C1 segment of cervical spinal cord (tissue), 14 donors: ENCODE measurements at places on chromosomes 6 and 20.

DNA sequence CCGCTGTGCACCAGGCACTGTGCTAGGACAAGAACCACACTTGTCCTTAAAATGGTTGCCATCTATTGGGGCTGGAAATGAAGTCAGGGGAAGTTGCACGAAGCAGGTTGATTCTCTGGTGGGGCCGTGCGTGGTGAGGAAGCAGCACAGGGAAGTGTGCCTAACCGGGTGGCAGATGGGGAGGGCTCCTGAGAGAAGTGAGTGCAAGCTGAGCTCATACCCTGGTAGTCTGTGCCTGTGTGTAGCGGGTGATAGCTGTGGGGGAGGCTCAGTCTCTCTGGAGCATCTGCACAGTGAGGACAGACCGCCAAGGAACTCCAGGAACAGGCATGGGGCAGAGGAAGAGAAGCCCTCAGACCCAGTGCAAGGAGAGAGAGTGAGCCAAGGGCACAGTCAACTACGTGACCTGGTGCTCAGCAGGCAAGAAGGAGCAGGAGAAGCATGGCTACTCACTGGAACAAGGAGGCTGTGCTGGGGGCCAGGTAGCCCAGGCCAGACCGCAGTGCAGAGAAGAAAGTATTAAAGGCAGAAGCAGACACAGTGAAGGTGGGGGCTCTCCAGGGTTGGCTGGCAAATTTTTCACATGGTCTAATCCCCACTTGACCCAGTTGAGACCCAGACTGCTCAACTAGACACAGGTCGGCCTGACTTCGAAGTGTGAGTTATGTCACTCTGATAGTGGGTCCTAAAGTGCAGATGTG is 155.0 kb downstream of the CDH26 start:
- DNase-seq = no peak

DNA sequence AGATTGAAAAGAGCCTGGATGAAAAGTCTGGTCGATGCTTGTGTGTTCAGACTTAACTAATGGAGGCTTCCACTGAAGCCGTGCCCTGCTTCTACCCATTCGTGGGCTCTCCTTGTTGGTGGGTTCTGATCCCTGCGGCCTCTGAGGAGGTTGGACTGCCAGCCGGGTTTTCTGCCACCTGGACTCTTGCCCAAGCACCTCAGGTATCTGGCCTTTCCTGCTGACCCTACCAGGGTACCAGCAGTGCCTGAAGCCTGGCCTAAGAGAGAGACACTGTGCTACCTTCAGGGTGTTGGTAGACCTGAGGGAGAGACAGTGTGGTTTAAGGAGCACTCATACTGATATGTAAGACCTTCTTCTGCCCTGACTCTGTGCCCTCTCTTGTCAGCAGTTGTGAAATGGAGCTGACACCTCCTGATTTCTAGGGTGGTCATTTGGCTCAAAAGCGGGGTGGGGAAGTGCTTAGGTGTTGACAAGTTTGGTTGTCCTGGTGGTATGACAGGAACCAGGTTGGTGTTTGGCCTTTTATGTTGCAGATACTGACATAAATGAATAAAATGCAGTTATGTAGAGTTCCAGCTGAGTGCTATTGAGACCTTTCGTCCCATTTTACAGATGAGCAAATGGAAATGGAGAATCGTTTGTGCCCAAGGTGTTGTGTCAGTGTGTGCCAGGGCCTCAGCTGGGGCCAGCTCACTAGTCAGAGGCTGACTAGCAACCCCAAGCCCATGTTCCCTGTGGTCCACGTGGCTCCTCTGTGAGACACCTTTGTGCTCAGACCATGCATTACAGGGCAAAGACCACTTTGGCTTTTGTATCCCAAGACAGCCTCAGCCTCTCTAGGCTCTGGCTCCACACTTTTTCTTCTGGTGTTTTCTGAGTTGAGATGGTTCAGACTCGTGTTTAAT is 3.1 kb downstream of the PLCG1 start:
- DNase-seq = no peak

DNA sequence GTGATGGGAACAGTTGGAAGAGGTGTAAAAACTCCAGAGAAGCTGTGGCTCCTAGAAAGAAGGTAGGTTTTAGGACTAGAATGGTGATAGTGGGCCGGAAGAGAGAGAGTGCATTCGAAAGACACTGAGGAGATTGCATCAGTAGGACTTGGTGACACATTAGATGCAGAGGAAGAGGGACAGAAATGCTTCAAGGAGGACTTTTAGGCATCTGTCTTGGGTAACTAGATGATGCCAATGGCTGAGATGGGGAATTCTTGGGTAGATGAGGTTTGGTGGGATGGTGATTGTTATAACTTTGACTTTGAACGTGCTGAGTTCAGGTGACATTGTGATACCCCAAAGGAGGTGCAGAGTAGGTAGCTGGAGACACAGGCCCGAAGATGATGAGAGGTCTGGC is 196.5 kb downstream of the GMPR start:
- DNase-seq = no peak

- no peak for DNase-seq
These were observed 554.8 kb downstream of the DHX35 start for GRCh38 chr20:39516964-39517363.

GRCh38 chr6:170443151-170443662 is 109.9 kb downstream of the PSMB1 start:
- no peak for DNase-seq

DNA sequence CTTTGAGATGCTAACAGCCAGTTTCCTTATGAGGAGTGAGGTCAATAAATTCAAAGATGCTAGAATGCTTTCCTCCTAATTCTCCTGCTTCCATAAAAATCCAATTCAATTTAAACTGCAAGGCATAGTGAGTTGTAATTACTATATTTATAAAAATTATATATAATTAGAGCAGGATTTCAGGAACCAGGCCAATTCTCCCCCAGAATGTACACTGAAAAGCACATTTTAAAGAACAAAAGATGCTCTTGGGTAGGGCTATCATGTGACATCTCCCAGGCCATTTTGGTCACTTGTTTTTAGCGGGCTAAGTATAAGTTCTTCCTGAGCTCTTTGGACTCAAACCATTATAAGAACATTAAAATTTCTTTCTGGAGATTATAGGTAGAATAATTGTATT is 195.7 kb upstream of the KCNG1 start:
- DNase-seq = no peak

DNA sequence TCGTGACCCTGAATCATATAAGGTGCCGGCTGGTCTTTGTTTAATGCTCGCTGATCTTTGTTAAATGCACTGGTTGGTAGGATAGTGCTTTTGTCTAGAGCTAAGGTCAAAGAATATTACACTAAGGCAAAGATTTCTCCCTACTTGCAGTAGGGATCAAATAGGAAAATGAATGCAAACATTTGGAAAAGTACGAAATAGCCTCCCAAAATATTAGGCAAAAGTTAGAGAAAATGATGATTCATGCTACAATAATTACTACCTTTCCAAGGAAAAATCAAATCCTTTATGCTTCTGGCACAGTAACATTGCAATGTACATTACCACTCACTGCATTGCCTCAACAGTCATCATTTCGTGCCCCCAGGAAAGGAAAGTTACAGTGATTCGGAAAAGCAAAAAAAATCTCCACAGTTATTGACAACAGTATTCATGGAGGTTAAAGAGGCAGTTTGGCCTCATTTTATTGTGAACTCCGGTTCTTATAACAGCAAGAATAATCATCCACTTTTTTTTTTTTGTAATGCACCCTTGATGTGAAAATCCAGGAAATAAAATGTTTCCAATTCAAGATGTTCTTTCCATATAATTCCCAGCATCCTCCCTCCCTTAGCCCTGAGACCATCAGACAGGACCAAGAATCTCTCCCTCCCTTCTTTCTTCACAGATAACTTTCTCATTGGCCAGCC is 61.7 kb upstream of the ZMYND8 start:
- DNase-seq = no peak

DNA sequence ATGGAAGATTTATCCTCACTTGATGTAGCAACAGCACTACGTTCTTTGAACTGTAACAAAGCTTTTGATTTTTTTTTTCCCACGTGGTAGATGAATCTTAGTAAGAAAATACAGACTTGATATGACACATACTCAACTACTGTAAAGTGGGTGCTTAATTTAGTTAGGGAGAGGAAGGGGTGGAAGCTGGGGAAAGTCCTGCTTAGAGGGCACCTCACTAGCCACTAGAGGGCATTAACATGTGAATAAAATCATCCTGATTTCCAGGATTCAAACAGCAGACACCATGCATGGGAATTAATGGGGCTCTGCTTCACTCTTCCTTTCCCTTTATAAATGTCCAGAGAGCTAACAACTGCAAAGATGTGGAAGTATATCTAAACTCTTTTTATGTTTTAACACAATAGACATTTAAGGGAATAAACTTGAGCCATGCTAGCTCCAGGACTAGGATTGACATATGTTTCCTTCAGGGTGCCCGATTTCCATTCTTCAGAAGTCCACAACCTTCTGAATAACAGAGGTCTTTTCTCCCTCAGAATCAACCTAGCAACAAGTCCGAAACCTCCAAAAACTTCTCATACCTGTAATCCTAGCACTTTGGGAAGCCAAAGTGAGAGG is 250.1 kb downstream of the ATXN1 start:
- DNase-seq = no peak

GRCh38 chr6:154791556-154792317 is 58.5 kb downstream of the SCAF8 start:
- no peak for DNase-seq

GRCh38 chr20:36153736-36154699 is 522 bp upstream of the EPB41L1 start:
- peak; percentile 76 for DNase-seq

- DNase-seq = no peak
These were observed 13.6 kb downstream of the IL17F start for GRCh38 chr6:52230685-52231084.

DNA sequence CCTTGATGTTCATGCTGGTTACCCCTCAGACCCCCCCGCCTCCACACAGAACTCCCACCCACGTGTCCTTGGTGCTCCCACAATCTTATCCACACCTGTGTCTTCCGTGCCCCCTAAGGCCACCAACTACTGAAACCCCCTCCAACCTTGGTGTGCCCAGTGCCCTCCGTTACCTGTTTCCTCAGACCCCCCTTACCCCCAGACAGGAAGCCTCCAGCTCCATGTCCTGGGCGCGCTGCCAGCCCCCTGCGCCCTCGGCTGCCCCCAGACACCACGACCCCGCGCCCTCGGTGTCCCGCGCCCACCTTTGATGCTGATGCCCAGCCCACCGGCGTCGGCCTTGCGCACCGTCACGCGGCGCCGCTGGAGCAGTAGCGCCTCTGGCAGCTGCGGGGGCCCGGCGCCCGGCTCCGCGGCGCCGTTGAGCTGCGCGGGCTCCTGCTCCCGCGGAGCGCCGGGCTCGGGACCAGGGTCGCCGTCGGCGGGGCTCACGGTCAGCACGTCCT is 504 bp downstream of the SNTA1 start:
- DNase-seq = no peak

DNA sequence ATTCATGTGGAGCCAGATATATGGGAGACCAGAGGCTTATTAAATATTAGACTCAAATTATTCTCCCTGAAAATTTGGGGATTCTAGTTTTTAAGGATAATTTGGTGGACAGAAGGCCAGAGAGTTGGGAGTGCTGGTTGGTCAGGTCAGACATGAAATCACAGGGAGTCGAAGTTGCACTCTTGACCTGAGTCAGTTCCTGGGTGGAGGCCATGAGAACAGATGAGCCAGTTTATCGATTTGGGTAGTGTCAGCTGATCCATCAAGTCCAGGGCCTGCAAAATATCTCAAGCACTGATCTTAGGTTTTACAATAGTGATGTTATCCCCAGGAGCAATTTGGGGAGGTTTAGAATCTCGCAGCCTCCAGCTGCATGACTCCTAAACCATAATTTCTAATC is 563.5 kb upstream of the NRSN1 start:
- DNase-seq = no peak

DNA sequence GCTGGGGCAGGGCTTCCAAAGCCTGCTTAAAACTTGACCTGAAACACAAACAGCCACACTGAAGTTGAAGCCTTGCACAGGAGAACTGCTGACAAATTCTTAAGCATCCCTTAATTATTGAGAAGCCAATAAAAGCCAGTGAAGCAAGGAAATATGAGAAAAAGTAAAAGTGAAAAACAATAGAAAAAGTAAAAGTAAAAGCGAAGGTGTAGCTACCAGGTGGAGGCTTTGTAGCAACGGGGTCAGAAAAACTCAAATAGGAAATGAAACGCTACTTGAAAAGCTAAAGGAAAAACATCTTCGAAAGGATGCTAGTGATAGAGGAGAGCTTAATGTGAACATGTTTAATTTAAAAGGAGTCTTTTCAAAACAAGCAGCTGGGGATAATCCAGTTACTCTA is 97.4 kb downstream of the IRF4 start:
- no peak for DNase-seq

- DNase-seq = no peak
These were observed 326.7 kb upstream of the FLRT3 start for GRCh38 chr20:14664101-14664500.

DNA sequence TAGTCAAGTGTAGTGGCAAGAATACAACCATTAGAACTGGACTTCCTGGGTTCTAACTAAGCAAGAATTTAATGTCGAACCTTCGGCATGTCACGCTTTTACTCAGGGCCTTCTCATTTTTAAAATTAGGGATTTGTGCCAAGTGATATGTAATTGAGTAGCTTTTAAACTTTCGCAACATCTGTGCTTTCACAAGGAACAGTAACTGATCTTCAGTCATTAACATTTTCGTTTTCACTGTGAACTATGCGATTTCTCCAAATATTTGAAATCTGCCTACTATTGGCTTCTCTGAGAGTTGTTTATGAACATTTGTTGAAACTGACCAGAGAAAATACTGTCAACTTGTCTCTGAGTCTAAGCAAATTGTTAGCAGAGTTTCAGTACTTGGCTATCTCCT is 27.6 kb downstream of the GRM1 start:
- no peak for DNase-seq

GRCh38 chr20:62390317-62391164 is 3.6 kb downstream of the RPS21 start:
- no peak for DNase-seq

GRCh38 chr6:161217628-161218027 is 56.2 kb downstream of the AGPAT4 start:
- no peak for DNase-seq

GRCh38 chr6:138410972-138411880 is 7.2 kb downstream of the HEBP2 start:
- DNase-seq = no peak

DNA sequence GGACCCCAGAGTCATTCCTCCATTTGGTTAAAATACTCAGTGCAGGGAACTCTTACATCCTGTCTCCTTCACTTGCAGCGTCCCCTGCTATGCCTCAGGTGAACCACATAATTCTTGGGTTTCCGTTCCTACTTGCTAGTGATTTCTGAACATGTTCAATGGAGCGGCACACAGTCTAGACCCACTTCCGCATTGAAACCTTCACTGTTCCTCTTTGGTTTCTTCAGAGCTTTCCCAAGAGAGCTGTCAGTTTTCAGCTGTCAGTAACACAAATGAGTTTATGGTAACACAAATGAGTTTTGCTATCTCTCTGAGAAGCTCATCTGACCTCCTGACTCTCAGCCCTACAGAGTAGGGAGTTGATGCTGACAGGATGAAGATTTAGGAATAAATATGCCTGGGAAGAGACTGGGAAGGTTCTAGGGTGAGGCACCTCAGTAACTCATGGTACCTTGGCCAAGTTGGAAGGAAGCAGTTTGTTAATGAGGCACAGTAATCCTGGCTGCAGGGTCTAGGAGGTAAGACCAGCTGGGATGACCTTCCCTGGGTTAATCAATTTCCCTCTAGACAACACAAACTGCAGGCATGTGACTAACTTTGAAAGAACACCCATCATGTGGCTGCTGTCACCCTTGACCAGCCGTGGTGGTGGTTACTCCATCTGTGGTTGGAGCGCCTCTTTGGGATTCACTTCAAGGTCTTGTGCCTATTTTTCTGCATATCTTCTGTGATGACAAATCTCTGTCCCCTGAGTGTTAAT is 5.4 kb downstream of the SYS1 start:
- no peak for DNase-seq
